ENCODE measurements at places on chromosomes 2 and 18.

DNA sequence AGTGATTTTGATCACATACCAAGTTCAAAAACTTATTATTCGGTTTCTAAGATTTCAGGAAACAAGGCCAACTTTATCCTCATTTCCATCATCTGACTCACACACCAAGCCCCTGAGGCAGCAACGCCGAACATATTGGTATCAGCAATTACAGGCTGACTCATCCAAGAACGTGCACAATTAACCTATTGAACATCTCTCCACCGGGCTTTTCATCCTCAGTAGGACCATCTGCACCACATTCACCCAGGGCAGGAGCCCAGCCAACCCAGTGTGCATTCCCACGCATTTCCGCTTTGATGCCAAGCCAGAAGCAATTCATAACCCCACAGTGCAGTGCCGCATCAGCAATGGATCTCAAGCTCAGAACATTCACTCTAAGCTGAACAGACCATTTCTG is 52.9 kb downstream of the SCG2 start:
- no peak for DNase-seq

DNA sequence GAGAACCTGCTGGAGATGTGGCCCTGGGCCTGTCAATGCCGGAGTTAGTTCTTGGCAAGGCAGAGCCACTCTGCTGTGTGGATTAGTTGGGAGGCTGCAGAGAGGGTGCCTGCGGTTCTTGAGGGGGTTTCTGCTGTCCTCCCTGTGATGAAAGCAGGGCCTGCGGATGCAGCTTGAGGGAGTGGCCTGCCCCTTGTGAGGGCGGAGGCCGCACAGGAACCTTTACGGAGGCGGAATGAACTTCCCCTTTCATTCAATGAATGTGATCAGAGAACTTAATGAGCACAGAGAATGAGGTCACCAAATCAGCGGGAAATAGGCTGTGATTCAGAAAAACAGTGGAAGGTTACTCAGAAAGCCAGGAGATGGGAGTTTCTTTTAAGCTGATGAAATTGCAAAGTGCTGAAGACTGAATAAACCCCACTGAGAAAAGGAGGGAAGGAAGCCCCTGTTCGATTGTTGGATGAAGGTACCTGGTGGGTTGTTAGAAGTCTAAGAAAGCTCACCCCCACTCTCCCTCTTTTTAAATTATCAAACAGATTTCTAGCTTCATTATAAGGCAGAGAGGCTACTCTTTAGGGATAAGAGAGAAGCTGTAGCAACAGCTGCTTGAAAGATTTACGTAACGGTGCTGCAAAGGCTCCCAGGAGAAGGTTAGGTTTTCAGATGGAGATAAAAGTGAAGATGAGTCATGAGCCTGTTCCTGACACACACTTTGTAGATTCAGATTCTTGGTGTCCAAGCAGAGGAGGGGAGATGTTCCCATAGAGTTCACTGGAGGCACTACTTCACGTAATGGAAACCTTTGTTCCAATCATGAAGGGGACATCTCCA is 47.4 kb downstream of the VWA3B start:
- no peak for DNase-seq

DNA sequence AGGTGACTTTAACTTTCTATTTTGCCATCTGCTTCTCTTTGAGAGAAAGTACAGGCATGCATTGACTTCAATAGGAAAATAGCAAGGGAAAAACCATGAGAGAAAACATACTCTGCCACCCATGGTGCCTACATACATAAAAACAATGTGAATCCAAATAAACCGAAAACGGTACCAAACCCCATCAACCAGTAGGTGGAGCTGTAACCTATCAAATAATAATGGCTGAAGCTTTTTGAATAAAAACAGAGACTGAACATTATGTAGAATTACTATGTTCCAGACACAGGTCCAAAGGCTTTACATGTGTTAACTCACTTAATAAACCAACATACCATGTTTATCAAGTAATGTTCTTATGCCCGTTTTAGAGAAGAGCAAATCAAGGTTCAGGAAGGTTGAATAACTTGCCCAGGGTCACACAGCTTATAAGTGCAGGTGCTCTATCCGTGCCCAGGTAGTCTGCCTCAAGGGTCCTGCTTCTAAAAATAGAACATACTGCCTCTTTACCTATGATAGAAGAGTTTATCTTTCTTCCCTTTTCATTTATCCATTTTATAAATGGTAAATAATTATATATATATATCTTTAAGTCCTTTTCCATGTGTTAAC is 293.9 kb upstream of the SYT4 start:
- no peak for DNase-seq

DNA sequence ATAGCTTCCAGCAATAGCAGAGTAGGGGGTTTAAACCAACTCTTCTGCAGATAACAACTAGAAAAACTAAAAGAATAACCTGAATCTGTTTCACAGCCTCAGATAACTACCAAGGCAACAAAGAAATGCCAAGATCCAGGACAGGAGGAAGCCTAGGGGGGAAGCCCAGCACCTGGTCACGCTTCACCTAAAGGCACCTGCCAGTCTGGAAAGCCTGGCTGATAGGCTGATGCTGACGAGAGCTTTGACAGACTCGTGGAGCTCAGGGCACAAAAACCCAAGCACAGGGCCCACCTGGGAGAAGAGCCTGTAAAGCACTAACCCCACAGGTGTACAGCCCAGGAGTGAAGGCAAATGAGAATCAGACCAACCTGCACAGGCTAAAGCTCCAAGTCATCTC is 22.6 kb downstream of the EIPR1 start:
- no peak for DNase-seq

- DNase-seq: no peak
Measured at GRCh38 chr2:178225006-178225805, 30.9 kb downstream of the OSBPL6 start.

DNA sequence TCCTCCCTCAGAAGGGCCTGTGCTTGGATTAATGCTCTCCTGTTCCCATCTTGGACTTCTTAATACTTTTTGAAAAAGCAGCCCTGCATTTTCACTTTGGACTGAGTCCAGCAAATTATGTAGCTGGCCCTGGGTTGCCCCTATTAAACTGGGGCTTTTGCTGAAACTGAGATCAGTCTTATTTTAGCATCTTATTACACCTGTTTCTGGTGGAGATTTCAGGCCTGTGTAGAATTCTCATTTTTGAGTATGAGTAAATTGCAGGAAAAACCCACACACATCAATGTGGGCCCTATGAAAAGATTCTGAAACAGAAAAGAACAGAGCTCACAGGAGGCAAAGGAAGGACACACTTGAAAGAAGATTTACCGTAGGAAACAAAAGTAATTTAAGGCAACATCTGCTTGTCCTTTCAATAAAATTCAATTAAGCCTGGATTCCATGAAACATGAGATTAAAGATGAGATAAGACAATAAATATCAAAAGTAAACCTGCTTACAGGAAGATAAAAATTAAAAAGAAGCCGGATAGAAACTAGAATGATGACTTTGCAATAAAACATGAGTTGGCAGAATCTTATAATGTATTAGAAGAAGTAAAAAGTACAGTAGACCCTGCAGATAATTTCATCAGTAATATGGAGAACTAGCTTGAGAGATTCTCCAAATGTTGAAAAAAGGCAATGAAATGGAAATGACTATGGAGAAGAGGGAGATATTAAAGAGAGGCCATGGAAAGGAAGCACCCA is 90.7 kb upstream of the GCFC2 start:
- DNase-seq: no peak

GRCh38 chr2:85237849-85238565 is 89.8 kb downstream of the TGOLN2 start:
- no peak for DNase-seq

DNA sequence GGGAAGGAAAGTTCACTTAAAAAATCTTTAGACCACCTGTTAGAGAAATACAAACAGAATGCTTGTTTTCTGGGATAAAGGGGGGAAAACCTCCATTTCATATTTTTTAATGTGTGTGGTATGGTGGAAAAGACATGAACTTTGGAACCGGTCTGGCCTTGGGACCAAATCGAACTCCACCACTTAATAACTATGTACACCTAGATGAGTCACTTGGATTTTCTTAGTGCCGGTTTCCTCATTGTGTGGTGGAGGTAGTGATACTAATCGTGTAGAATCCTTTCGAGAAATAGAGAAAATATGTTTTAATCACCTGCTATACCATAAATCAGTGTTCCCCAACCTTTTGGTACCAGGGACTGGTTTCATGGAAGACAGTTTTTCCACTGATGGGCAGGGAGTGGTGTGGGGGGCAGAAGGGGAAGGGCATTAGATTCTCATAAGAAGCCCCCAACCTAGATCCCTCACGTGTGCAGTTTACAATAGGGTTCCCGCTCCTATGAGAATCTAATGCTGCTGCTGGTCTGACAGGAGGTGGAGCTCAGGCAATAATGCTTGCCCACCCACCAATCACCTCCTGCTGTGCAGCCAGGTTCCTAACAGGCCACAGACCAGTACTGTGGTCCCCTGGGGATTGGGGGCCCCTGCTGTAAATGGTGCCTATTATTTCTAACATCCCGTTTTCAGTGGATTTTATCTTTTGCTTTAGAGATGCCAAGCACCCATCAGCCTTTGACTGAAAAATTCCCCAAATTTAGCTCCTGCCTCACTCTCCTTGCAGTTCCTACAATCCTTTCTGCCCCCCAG is 308.8 kb downstream of the PRKCE start:
- DNase-seq: peak; percentile 28

GRCh38 chr2:165587335-165587938 is 117.9 kb downstream of the CSRNP3 start:
- DNase-seq: no peak

DNA sequence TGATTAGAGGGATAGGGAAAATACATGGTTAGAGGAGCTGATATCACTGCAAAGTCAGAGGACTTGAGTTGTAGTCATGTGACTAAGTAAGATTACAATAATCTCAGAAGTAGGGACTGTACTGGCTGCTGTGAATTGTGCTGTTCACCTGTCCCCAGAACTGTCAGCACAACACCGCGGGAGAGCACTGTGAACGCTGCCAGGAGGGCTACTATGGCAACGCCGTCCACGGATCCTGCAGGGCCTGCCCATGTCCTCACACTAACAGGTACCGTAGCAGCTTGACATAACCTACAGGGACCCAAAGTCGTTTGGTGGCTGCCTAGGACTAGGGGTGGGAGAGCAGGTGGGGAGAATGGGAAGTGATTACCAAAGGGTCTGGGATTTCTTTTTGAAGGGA is 132.8 kb upstream of the TTC39C start:
- DNase-seq: no peak

DNA sequence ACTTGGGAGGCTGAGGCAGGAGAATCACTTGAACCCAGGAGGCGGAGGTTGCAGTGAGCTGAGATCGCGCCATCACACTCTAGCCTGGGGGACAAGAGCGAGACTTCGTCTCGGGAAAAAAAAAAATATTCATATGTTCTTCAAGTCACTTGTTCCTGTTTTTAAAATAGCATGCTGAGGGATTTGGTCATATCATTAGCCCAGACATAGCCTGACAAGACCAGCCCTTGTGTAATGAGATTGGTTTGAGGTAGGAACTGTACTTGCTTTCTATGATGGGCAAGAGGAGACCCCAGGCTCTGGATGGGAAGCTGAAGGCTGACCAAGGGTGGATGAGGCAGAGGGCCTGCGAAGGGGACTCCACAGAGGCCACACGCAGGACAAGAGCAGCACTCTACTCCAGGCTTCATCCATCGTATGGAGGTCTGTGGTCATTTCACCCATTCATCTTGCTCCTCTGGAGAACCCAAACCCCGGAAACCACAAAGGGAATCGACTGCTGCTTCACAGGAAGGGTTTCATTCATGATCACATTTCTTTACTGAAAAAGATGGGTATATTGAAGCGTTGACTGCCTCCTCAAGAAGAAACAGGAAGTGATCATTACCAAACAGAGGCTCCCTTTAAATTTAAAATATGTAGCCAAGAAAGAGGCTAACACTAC is 87.1 kb upstream of the ZNF397 start:
- no peak for DNase-seq

DNA sequence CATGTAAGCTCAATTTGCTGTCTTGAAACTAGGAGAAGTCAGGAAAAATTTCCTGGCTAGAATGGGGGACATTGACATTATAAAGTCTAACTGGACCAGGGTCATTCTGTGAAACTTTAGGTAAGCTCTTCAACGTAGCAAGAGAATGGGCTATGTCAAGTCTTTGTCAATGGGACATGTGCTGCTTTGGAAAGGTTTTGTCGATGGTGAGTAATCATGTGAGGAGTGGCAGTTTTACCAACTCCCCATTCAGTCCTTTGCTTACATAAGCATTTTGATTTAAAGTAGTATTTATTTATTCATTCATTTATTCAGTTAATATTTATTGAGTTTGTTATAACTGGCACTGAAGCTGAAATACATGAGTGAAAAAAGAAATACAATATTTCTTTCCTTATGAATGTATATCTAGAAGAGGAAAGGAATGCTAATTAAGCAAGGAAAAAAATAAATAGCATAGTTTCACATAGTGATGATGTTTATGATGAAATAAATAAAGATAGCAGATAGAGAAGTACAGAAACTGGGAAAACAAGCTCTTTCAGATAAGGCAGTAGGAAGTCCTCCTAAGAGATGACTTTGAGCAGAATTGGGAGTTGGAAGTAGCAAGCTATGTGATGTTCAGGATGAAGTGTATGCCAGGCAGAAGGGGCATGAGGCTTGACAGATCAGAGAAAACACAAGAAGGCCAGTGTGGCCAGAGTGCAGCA is 25.4 kb upstream of the RAB27B start:
- DNase-seq: no peak

GRCh38 chr2:228507870-228508269 is 326.4 kb upstream of the SPHKAP start:
- no peak for DNase-seq

- DNase-seq: no peak
Measured at GRCh38 chr2:238776003-238776760, 71.7 kb upstream of the TWIST2 start.

DNA sequence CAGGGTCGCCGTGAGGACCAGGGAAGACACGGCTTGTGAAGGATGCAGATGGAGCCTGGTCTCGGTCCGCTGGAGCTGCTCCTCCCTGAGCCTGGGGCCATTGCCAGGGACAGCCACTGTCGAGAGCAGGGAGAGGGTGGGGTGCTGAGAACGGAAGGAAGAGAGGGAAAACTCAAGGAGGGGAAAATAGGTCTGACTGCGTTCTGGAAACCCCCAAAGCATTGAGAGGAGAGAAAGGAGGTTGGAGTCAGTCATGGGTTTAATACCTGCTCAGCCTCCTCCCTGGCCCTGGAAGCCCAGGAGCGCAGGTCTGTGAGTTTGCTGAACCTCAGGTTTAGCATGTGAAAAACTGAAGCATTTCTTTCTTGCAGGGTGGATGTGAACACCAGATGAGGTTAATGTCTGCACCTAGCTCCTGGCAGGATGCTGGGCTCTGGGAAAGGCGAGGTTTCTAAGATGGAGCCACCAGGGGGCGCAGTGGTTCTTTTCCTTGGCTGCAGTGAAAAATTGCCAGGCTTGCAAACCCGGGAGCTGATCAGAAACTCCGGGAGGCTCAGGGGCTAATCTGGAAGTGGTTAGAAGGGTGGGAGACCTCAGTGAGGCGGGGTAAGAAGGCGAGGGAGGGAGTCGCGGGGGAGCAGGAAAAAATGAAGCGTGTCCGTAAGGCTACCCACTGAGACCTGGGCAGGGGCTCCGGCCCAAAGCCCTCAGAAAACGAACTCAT is 33.6 kb upstream of the RNF149 start:
- peak; percentile 88 for DNase-seq

GRCh38 chr2:96407041-96407918 is 71.7 kb downstream of the NCAPH start:
- peak; percentile 65 for DNase-seq

- DNase-seq: no peak
Measured at GRCh38 chr18:31399306-31400032, 22.9 kb downstream of the DSG4 start.

- DNase-seq: no peak
Measured at GRCh38 chr2:126041391-126042047, 614.4 kb upstream of the GYPC start.

GRCh38 chr18:50711386-50711785 is 108.4 kb downstream of the MRO start:
- no peak for DNase-seq
